Cardiac septum (tissue), 1 donor: ENCODE measurements at places on chromosomes 5 and 9. TPM values are rescaled to one million over a fixed set of nuclear protein-coding genes. Genes with fewer than 3 reads are reported as not detected.

Gene LEAP2
- total RNA-seq = 2.2 TPM

DNA sequence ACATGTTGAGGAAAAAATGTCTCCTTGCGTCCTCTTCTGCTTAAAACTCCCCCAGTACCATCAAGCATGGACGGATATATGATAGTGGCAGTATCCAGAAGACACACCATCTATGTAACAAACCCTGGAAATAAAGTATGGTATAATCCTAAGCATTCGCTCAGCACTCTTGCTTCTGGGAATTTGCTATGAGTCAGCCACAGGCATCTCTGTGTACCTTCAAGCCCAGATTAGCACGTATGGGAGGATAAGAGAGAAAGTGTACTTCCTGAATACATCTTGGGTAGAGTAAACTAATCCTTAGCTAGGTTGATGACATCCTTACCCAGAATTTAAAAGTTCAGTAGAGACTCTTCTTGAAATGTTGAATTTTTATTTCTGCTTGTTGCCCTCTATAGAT is 71.2 kb downstream of the GHR start:
- no peak for DNase-seq

Gene UNC13B
- 24.7 TPM for total RNA-seq

Gene NUTM2G
- not detected for total RNA-seq

Gene EPB41L4A
- 18.0 TPM for total RNA-seq

DNA sequence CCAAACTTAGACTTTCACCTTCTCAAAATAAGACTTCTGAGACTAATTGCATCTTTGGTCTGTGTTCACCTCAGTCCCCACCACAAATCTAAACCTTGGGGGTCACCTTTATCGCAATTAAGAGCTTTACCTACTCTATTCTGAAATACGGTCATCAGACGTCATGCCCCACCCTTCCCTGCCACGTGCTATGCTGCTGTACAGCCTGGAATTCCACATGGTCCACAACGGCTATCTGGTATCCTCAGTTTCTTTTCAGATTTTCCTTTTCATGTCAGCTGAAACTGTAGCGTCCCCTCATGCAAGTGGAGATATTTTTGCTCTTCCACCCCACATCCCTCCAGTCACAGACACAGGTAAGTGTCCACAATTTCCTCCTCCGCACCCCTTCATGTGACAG is 511.1 kb downstream of the DIRAS2 start:
- DNase-seq = no peak

Gene SPINK6
- not detected for total RNA-seq

DNA sequence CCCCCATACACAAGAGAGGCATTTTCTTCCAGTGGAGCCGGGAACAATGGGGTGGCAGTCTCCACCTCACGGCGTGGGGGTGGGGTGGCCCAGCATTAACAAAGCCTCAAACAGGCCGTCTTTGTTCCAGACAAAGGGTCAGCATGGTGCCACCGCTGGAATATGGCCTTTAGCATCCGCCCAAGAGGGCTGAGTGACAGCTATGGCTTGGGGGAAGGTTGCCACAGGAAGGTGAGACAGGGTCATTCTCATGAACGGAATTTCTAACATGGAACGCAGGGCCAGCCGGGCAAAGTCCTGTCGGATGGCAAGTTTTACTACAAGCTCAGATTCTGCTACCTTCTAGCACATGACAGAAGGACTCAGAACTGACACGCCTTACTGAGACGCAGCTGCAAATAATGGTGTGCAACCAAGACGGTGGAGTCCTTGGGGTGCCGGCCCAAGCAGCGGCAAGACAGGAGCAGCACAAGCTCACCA is 64.0 kb downstream of the OTULIN start:
- DNase-seq = peak; percentile 75

GRCh38 chr5:54091307-54092130 is 218.9 kb downstream of the ARL15 start:
- DNase-seq = no peak

- no peak for DNase-seq
Measured at GRCh38 chr9:26392639-26393038, 500.0 kb downstream of the CAAP1 start.

Gene NME5
- total RNA-seq = 2.0 TPM

GRCh38 chr5:122385286-122385685 is 73.2 kb downstream of the SNCAIP start:
- DNase-seq = no peak

GRCh38 chr5:60352992-60353599 is 346.9 kb downstream of the DEPDC1B start:
- DNase-seq = no peak

Gene GRPEL2
- total RNA-seq = 11.0 TPM

Gene STK32A
- total RNA-seq = 0.92 TPM

DNA sequence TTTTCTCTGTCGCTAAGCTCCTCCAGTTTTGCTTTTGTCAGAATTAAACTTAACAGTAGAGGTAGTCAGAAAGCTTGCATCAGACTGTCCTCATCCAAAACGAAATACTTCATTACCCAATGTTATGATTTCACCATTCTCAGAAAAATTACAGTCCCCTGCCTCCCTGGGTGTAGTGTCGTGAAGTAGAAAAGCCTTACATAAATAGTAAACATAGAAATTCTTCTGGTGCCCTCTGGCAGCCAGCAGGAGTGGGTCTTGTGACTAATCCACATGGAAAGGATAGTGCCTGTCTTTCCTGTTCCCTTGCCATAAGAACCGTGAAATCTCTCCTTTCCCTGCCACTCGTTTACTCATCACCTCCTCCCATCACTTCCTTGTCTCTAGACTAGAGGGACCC is 230.6 kb downstream of the GNA14 start:
- DNase-seq = no peak

DNA sequence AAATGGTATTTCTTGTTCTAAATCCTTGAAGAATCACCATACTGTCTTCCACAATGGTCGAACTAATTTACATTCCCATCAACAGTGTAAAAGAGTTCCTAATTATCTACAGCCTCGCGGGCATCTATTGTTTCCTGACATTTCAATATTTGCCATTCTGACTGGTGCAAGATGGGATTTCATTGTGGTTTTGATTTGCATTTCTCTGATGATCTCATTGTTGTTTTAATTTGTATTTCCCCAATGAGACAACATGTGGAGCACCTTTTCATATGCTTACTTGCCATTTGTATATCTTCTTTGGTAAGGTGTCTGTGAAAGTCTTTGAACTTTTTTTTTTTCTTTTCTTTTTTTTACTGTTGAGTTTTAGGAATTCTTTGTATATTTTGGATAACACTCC is 473.6 kb downstream of the KCTD16 start:
- DNase-seq = no peak

Gene ANKS6
- 7.6 TPM for total RNA-seq

DNA sequence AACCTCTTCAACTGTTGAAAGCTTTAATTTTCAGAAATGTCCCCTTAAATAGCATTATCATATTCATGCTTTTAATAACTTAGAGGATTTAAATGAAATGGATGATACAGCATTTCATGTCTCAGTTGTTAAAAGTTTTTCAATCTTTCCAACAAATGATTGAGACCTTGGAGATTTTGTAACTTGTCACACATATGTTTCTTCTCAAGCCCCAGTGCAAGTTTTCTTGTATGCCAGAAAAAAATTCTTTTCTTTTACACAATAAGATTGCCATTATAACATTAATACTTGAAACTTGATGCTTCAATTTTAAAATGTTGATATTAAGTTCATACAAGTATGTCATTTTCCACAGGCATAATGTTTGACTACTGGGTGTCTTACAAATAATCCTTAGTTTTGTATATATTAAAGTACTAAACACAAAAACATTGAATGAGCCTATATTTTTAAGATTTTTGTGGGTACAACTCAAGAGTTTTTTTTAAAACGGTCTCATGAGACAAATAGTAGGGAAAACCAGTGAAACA is 124.5 kb downstream of the AGTPBP1 start:
- DNase-seq = no peak
